AG04449 (cell line): ENCODE measurements at places on chromosomes 5 and 9.

DNA sequence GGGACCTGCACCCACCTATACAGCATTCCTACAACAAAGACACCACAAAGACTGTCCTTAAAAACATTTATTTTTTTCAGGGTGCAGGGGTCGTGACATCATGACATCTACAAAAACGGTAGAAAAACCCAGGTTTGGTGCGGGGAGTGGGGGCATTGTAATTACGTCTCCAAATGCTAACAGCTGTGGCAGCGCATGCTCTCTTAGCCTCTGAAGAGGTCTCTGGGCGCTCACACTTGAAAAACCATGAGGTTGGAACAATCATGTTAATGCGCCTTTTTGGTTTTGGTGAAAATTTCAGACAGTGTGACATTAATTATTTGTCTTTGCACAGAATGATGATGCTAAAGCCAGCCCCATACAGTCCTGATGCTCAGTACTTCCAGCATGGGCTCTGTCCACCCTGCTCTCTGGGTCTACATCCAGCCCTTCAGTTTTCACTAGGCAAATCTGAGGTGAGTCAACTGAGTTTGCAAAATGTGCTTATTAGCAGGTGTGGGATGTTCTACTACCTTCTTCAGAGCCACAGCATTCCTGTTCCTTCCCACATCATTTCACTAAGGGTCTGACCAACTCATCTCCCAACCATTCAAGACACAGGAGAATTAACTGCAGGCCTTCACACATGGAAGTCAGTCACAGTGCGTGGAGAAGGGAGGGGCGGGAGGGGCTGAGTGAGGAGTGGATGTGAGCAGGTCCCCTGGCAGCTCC, 14.1 kb downstream of the ALDH1B1 start:
- DNase-seq = no peak

DNA sequence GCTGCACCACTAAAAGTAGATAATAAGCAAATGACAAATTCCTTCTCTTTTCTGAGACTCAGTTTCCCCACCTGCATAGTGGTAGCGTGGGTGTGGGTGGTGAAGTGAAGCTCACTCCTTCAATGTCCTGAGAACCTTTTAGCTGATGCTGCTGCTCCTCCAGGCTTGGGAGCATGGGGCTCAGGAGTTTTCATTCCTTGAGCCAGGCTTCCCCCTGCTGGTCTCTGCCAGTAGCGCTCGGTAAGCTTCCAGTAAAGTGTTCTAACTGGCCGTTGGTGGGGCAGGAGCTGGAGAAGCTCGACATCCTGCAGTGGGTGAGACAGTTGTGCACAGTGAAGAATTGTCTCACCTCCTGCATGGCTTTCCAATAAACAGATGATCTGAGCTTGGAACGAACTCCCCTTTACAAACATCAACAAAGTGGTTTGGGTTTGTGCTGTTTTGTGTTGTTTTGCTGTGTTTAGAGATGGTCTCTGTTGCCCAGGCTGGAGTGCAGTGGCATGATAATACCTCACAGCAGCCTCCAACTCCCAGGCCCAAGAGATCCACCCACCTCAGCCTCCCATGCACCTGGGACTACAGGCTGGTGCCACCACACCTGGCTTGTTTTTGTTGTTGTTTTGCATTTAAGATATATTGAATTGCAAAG, 34.6 kb downstream of the SPARC start:
- DNase-seq = no peak

- no peak for DNase-seq
Observed at GRCh38 chr5:80220245-80220897, 35.5 kb downstream of the SERINC5 start.

DNA sequence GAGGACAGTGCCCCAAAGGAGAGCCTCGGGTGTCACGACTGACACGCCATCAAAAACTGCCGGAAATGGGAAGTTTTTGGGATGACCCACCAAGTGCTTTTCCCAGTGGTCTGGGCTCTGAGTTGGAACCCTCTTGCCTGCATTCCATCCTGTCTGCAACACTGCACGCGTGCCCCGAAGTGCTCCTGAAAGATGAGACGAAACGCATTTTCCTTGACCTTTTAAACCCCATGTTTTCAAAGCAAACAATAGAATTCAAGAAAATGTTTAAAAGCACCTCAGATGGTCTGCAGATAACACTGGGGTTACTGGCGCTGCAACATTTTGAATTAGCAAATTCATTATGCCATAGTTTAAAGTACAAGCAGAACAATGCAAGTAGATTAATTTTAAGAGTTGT, 92.9 kb downstream of the ANKRD18A start:
- DNase-seq = no peak

DNA sequence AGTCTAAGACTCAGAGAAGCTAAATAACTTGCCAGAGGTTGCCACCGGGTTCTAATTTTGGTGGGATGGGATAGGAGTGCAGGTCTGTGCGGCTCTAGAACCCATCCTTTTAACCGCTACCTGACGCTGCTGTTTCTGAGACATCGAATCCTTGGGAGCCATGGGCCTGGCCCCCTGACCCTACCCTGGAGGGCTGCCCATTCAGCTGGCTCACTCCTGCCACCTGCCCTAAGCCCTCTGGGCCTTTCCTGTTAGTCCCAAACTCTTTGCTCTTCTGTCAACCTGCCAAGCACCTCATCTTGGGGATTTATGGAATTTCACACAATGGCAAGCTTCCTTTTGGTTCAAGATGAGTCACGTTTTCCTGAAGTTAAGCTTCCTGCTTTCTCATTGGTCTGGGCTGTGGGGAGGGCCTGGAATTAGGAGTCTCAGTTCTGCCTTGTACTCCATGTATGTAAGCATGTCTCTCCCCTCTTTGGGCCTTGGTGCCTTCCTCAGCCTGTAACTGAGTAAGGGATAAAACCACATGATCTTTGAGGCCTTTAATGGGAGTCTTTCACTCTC, 26.6 kb downstream of the ENHO start:
- DNase-seq = no peak
